Thyroid gland (tissue), 4 donors: ENCODE measurements at places on chromosomes 7 and 10. TPM values are rescaled to one million over a fixed set of nuclear protein-coding genes. Genes with fewer than 3 reads are reported as not detected.

PTF1A gene
- total RNA-seq, result not detected

ATG9B gene
- total RNA-seq, result not detected

UNCX gene
- total RNA-seq, result not detected

GARIN1A gene
- total RNA-seq, result 1.0 TPM

INSYN2A gene
- total RNA-seq, result 0.27 TPM

GRCh38 chr10:30752481-30752881 is 122.9 kb upstream of the LYZL2 start:
- H3K4me1 ChIP-seq, result no peaks in the 10 kb centered on the region
- DNase-seq, result no peak
- no peaks in the 10 kb centered on the region for H3K36me3 ChIP-seq
- no peak overlapping the region for H3K4me3 ChIP-seq
- H3K27ac ChIP-seq, result no peak overlapping the region
- H3K27me3 ChIP-seq, result no peaks in the 10 kb centered on the region

DNA sequence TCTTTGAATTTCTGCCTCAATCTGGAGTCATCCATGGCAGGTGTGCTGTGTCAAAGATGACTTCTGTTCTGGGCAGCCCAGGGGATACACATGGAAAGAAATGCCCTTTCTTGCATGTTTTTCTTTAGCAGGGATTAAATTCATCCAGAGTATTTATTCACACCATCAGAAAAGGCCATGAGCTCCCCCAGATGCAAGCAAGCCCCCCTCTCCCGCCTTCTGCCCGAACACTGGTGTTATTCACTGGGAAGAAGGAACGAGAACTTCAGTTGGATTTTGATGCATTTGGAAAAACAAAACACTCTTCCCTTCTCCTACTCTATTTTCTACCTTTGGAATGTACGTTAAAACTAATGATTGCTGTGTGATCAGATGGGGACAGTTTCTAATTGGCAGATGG is 1.4 kb downstream of the PLPP4 start:
- no peak for DNase-seq
- no peak overlapping the region for H3K27ac ChIP-seq
- no peaks in the 10 kb centered on the region for H3K27me3 ChIP-seq
- H3K4me3 ChIP-seq, result no peak overlapping the region

GRCh38 chr10:115167751-115168150 is 74.6 kb downstream of the ATRNL1 start:
- H3K27me3 ChIP-seq, result no peaks in the 10 kb centered on the region
- H3K27ac ChIP-seq, result no peak overlapping the region
- H3K4me3 ChIP-seq, result no peak overlapping the region
- H3K4me1 ChIP-seq, result no peaks in the 10 kb centered on the region

DNA sequence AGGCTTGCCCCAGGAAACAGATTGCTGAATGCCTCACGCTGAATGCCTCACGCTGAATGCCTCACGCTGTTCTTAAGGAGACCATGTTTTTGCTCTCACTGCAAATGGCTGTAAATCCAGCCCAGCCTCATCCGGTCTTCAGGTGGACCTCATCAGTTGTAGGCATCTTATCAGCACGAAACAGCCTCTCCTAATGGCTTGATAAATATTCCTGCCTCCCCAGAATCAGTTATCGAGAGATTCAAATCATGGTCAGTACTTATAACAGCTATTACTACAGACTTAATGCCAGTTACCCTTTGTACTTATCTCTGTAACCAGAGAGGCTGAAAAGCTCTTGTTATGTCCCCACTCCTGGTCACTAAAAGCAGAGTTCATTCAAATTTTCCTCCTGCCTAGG is 290.6 kb downstream of the FZD1 start:
- no peaks in the 10 kb centered on the region for H3K27me3 ChIP-seq
- no peak overlapping the region for H3K27ac ChIP-seq
- H3K36me3 ChIP-seq, result no peaks in the 10 kb centered on the region
- H3K4me3 ChIP-seq, result no peak overlapping the region

GRCh38 chr7:88344956-88345832 is 38.5 kb upstream of the STEAP4 start:
- H3K4me1 ChIP-seq, result peaks cover 4% of the 10 kb centered on the region
- H3K27ac ChIP-seq, result no peak overlapping the region
- H3K4me3 ChIP-seq, result no peak overlapping the region
- no peaks in the 10 kb centered on the region for H3K27me3 ChIP-seq
- H3K36me3 ChIP-seq, result no peaks in the 10 kb centered on the region

DNA sequence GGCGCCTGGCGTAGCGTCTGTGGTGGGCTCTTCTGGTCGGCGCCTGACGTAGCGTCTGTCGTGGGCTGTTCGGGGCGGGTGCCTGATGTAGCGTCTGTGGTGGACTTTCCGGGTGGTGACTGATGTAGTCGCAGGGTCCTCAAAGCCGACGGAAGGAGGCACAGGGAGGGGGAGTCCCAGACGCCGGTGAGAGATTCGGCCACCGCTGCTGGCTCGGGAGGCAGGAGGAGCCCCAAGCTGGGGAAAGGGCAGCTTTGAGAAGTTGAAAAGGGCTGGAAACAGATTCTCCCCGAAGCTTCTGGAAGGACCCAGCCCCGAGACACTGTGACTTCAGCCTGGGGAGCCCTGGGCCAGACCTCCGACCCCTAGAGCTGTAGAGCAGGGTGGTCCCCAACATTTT is 105.7 kb downstream of the DNAJB6 start:
- no peaks in the 10 kb centered on the region for H3K27me3 ChIP-seq
- H3K4me3 ChIP-seq, result no peak overlapping the region
- no peak overlapping the region for H3K27ac ChIP-seq
- no peaks in the 10 kb centered on the region for H3K4me1 ChIP-seq
- DNase-seq, result no peak

DNA sequence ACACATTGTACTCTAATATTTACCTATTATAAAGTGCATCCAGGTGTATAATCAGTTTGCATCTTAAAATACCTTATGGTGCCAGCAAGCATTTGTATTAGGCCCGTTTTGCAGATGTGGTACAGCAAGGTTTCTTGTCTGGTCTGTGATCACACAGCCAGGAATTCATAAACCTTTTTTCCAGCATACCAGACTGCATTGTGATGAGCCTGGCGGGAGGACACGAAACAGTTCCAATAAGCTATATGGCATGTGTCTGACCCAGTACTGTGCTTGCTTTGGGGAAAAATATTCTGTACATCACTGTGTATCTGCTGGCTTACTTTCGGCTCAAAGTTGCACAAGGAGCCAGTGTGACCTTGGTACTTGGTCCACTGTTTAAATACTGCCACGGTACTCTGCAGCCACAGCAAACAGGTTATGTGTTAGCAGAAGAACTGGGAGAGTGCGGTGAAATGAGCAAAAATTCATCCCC is 36.3 kb downstream of the CHN2 start:
- DNase-seq, result no peak
- no peak overlapping the region for H3K4me3 ChIP-seq
- H3K27me3 ChIP-seq, result no peaks in the 10 kb centered on the region
- no peak overlapping the region for H3K27ac ChIP-seq
- H3K36me3 ChIP-seq, result no peaks in the 10 kb centered on the region
- peaks cover 14% of the 10 kb centered on the region for H3K4me1 ChIP-seq

- peak; percentile 69 for DNase-seq
These were observed 1.2 kb upstream of the MAP3K8 start for GRCh38 chr10:30432622-30433305.

DNA sequence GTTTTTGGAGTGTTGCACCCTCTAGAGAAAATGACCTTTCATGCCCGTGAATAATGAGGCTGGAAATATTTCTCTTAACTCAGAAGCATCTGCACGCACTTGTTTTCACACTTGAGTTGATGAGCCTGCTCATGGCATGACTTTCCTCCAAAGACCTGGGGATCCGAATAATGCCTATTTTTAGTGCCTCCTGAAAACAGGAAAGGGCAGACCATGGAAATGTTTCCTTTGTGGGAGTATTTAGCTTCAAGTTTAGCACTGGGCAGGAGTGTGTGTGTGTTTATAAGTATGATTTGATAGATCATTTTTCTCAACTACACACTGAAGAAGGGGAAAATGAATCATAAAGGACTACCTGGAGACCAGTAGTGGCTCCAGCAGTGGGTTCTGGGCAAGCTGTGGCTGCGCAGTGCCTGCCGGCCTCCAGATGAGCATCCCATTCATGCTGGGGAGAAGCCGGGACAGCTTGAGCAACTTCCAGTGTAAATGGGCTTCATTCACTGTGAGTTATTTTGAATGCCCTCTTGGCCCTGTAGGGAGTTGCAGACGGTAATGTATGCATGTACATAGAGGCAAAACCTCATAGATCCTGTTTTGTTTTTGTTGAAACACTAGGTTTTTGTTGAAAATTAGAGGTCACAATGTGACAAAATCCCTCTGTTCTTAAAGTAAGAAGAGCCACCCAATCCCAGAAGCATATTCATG is 117.8 kb upstream of the INSYN2A start:
- no peak for DNase-seq
- no peak overlapping the region for H3K27ac ChIP-seq
- no peak overlapping the region for H3K4me3 ChIP-seq

GRCh38 chr7:153190452-153190851 is 430.9 kb downstream of the ACTR3B start:
- no peaks in the 10 kb centered on the region for H3K27me3 ChIP-seq
- H3K4me1 ChIP-seq, result peaks cover 8% of the 10 kb centered on the region
- H3K27ac ChIP-seq, result no peak overlapping the region
- H3K36me3 ChIP-seq, result no peaks in the 10 kb centered on the region
- peak; percentile 5 for DNase-seq

- no peak overlapping the region for H3K27ac ChIP-seq
- no peak overlapping the region for H3K4me3 ChIP-seq
- DNase-seq, result no peak
- H3K4me1 ChIP-seq, result peaks cover 26% of the 10 kb centered on the region
These were observed 199.1 kb downstream of the MAD1L1 start for GRCh38 chr7:2033586-2034135.

DNA sequence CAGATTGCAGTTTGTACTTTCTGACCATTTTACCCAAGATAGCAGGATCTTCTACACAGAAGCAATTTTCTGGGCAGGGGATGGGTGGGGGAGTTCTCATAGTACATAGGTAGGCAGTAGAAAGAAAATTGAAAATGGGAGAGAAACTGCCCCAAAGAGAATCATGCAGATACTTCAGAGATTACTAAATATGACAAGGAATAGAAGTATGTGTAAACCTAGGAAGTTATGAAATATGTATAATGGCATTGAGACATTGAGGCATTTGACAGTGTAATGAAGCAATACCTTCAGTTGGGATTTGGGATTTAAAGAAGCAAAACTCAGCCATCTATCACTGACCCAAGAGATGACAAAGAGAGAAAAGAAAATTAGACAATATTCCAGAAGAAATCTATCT is 233.0 kb downstream of the PTN start:
- DNase-seq, result no peak
- no peak overlapping the region for H3K4me3 ChIP-seq
- H3K27me3 ChIP-seq, result no peaks in the 10 kb centered on the region
- H3K36me3 ChIP-seq, result no peaks in the 10 kb centered on the region

DNA sequence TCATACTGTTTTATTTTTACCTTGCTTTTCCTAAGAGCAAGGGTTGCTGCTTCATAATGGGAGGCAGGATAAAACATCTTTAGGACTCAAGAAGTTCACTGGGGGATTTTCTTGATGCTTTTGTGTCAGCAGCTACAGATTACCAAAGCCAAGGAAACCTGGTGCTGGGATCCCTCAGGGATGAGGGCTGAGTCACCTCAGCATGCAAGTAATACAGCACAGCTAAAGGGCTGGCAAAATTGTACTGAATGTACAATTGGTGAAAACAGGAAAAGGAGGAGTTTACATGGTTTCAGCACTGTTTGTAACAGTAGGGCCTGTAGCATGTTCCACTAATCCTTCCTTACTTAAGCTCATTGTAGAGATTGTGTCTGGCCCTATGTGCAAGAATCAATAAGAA is 1056.8 kb downstream of the SORCS1 start:
- H3K27ac ChIP-seq, result no peak overlapping the region
- DNase-seq, result no peak
- no peaks in the 10 kb centered on the region for H3K27me3 ChIP-seq
- H3K4me3 ChIP-seq, result no peak overlapping the region
- no peaks in the 10 kb centered on the region for H3K36me3 ChIP-seq
